T follicular helper cell (primary cell): ENCODE measurements at places on chromosomes 5 and 9.

DNA sequence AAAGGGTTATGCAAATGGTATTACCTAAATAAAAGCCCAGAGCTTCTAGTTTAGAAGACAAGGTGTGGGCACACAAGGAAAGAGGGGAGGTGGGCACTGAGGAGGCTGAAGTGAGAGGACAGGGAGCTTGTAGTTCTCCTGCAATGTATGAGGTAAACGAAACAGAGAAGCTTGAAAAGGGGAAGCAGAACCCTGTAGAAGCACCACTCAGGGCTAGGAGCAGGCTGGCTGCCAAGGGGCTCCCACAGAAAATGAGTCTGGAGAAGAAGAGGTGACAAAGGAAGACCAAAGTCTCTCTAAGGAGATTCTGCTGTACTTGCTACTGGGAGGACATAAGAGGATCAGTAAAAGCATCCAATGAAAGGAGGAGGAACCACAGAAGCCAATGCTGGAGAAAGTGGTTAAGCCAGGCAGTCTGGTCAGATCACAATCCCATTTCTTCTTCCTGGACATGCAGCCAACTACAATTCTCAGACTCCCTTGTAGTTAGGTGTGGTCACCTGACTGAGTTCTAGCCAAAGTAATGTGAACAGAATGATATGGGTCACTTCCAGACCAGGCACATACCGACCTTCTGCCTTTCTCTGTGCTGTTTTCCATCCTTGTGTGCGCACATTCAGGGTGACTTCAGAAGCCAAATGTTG lies 174.5 kb upstream of the MAP3K1 start:
- no peak for DNase-seq

DNA sequence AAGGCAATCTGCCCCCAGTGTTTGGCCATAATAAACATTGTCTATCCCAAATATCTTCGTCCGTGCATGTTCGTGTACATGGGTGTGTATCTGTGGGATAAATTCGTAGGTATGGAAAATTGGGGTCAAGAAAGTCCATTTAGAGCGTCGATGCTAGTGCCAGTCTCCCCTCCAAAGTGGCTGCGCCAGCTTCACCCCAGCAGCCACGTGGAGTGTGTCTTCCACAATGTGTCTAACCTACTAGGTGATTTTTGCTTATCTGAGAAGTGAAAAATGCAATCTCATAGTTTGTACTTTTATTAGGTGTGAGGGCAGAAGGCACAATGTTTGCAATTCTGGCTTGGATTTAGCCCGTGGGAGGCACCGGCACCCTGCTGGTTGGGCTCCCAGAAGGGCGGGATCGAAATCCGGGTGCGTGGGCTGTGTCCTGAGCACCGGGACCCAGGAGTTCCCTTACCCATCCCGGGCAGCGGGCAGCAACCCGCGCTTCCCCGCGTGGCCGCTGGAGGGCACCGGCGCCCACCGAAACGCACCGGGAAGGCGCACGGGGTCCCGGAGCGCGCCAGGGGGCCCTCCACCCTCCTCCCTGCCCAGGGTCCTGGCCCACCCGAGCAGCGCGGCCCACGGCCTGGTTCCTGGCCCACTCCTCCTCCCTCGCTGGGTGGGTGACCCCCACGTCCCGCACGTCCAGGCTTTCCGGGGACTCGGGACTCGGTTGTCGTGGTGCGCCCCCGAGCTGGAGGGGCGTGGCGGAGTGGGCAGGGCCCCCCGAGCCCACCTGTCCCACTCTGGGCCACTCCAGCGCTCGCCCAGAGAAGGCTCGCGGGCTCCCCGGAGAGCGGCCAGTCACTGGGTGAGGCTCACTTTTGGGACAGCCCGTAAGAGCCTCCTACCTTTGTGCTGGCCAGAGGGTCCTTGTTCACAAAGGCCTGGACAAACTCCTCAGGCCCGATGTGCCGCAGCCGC lies 55.4 kb upstream of the RNF130 start:
- no peak for DNase-seq

GRCh38 chr5:95347506-95348120 lies 43.6 kb upstream of the FAM81B start:
- no peak for DNase-seq

DNA sequence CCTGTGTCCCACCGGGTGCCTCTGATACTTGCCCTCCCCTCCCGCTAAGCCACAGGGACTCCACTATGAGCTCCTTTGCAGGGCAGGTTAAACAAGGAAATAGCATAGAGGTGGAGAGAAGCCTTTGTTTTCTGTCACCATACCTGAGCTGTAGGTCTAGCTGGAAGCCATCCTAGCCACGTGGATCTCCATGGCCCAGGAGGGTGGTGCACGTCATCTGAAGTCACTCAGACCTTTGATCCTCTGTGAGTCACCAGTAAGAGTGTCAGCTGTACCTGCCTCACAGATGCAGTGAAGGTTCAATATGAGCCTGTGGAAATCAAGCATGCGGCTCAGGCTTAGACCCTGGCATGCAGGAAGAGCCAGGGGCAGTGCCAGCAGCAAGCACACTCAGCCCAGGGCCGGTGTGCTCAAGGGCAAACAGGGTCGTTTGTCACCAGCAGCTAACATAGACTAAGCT lies 55.1 kb downstream of the ASS1 start:
- no peak for DNase-seq

GRCh38 chr5:150372639-150373038 lies 15.1 kb downstream of the TCOF1 start:
- no peak for DNase-seq

- DNase-seq, result no peak
Measured at GRCh38 chr5:77987331-77987730, 211.2 kb upstream of the TBCA start.

- no peak for DNase-seq
Measured at GRCh38 chr9:126295516-126295915, 31.1 kb upstream of the MVB12B start.

DNA sequence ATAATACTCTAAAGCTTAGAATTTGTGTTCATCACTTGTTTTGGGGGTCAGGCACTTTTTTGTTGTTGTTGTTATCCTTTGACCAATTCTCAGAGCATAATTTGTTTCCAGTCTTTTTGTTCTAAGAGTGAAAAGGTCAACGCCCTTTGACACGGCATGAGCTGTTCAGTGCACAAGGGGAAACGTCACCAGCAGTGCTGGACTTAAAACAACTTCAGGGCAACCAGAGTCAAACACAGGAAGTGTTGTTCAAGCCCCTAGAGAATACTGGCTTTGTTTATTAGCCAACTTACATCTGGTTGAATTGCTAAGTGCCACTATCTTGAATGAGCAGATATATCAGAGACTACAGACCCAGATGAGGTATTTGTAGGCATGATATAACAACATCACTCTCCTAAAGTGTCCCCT lies 368.9 kb downstream of the TMEM161B start:
- no peak for DNase-seq

DNA sequence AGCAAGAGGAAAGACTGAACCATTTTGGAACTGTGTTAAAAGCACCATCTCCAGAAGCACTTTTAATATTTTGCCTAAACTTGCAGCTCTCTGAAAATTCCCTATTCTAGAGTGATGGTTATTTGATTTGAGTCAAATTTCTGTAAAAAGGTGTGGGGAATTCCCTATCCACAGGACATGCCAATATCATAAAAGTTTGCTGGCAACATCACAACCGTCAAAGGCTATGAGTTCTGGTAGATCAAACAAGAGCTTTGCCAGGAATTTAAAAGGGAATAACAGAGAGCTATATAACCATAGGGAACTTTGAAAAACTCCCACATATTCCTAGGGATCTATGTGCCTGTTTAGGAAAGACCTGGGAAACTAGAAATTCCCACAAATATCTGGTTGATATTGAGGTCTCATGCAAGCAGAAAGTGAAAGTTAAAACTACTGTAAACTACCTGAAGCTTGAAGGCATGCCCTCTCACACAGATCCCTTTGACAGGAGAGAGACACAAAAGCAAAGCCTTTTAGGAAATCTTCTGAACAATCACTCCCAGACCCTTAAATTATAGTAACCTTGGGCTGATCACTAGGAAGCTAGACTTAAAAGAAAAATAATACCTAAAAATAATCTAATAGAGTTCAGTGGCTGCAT lies 549.9 kb downstream of the ANXA1 start:
- DNase-seq, result no peak

GRCh38 chr9:129068990-129069861 lies 11.7 kb upstream of the DOLPP1 start:
- DNase-seq, result no peak

DNA sequence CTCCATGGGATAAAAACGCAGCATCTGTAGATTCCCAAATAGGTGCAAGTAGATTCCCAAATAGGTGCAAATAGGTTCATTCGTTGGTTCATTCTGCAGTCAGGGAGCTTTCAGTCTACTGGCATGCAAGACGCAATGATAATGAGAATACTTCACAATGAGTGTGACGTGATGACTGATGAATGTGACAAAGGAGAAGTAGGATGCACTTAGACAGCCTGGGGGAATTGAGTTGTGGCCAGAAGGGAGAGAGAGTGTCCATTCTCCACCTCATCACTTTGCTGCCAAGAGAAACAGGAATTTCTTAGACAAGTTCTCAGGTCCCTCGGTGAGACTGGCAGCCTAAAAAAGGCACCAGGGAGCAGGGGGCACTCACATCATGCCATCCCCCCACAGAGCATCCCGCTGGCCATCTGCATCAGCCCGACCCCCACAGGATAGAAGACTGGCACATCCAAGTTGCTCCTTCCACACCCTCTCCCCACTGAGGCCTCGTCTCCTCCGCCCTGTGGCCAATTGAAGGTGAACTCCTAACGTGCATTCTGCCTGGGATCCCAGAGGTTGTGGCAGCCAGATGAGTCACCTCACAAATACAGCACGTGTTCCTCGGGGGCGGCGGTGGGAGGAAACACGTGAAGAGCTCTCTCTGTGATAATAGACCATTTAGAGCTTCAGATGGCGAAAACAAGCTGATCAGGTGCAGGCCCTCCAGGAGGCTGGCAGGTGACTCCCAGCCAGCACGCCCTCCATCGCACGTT lies 19.9 kb upstream of the KCNIP1 start:
- no peak for DNase-seq

DNA sequence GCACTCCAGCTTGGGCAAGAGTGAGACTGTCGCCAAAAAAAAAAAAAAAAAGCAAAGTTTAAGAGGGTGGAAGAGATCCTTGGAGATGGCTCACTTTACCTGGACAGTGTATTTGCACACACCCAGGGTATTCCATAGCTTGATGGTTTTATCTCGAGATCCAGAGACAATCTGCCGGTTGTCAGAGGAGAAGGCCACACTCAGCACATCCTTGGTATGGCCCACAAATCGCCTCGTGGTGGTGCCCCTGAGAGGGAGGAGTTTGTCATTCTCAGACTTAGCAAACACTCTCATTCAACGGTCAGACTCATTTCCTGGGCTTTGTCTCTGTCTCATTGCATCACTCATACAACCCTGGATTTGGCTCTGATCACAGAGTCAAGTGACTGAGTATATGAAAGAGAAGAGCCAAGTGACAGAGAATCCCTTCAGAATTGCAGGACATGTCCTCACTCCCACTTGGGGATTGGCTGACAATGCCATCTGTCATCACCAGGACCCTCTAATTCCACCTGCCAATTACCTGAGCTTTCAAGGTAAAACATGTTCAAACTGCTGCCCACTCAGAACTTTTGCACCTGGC lies 2.2 kb downstream of the RACK1 start:
- no peak for DNase-seq

DNA sequence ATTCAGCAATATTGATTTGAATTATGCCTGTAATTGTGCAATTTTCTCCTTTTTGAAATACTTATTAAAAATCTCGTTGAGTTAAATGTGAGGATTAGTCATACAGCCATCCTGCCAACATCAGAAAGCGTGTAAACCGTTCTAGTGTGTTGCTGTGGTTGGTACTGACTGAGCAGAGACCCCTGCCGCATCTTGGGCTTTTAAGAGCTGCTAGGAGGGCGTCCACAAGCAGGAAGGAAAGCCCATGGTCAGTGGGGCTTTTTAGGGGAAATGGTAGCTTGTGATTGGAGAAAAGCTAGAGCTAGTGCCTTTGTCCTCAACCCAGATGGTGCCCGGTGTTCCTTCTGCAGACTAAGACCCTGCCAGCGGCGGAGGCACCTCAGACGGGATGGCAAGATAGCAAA lies 1.3 kb downstream of the SDHA start:
- DNase-seq, result no peak

GRCh38 chr9:86944796-86945727 lies 2.2 kb downstream of the GAS1 start:
- no peak for DNase-seq

- no peak for DNase-seq
Measured at GRCh38 chr9:109179801-109180523, 12.9 kb upstream of the FRRS1L start.

GRCh38 chr9:133221177-133221809 lies 12.2 kb upstream of the OBP2B start:
- no peak for DNase-seq

DNA sequence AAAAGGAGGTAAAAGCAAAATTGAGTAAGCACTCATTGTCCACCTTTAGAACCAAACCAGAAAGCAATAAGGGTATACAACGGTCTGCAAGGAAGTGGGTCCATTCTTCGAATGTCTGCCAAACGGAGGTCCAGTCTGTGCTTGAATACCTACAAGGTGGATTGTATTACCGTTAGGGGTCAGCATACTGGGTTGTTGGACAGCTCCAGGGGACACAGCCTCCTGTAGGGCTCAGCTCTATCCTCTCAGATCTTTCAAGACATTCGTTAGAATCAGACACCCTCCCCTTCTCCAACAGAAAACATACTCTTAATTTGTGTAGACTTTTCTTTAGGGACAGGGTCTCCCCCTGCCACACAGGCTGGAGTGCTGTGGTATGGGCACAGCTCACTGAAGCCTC lies 5.5 kb downstream of the ASTN2 start:
- DNase-seq, result no peak

- no peak for DNase-seq
Measured at GRCh38 chr9:95506428-95506677, 10.4 kb downstream of the PTCH1 start.

- no peak for DNase-seq
Measured at GRCh38 chr9:18717759-18718158, 243.8 kb downstream of the ADAMTSL1 start.

GRCh38 chr9:117720066-117720465 lies 15.9 kb downstream of the TLR4 start:
- DNase-seq, result no peak

DNA sequence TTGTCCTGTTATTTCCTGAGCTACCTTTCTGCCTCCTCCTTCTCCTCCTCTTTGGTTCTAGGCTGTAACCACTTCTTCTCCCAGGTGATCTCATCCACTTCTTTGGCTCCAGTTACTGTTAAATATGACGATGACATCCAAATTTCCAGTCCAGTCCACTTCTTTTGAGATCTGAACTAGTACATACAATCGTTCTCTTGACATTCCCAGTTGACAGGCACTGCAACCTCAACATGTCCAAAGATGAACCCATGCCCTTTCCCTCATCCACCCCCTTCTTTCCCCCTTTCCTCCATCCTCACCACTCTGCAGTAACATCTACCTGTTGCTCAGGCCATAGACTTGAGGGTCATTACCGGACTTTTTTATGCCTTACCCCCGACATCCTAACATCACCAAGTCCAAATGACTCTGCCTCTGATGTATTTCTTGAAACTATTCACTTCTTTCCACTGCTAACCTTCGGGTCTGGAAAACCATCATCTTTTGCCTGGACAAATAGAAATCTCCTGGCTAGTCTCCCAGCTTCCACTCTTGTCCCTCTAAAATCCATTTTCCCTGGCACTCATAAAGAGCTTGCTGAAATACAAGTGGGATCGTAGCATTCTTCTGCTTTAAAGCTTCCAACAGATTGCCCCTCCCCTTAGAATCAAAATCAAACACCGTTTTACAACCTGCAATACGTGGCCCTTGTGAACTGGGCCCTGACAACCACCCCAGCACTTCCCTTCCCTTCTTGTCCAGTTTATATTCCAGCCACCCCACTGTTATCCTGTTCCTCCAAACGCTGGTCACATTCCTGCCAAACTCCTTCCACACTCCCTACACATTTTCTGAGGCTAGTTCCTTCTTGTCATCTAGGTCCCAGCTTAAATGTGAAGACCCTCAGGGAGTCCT lies 31.5 kb downstream of the KLF9 start:
- DNase-seq, result no peak
